Fibroblast of pulmonary artery (primary cell): ENCODE measurements at places on chromosomes 4 and X.
A peak's percentile ranks its signal among the peaks of the same experiment; 100 is the strongest.

DNA sequence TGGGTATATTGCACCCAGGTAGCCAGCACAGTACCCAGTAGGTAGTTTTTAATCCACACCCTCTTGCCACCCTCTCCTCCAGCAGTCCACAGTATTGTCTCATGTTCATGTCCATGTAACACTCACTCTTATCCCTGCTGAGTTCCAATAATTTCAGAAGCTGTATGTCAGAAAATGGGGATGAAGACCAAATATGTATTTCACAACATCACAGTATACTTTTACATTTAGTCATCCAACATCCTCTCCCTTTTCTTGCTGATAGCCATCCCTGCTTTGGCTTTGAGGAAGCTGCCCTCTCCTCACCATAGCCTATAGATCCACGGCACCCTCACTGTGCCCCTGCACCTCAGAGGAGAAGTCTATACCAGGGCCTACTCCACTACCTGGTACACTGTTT lies 126.0 kb upstream of the LDB2 start:
- peak; percentile 44 for DNase-seq

DNA sequence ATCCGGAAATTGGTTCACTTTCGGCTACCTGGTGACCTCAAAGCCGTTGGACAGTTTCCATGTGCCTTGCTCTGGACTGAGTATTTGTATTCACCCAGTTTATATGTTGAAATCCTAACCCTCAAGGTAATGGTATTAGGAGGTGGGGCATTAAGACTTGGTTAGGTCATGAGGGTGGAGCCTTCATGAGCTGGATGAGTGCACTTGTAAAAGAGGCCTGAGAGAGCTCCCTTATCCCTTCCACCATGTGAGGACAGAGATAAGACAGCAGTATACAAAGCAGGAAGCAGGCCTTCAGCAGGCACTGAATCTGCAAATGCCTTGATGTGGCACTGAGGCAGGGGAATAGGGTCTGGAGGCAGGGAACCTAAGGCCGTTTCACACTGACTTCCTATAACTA lies 5.3 kb upstream of the OPHN1 start:
- DNase-seq: no peak

DNA sequence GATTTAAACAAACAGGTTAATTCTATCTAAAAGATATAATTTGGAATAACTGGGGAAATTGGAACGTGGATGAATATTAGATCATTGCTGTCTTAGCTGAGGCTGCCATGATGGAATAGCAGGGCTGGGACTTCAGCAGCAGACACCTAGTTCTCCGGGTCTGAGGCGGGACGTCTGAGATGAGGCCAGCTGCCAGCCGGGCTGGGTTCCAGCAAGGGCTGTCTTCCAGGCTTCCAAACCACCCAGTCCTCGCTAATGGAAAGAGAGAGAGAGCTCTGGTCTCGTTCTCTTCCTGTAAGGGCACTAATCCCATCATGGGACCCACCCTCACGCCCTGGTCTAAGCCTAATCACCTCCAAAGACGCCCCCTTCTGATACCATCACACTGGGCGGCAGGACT lies 85.7 kb downstream of the ADRA2C start:
- no peak for DNase-seq

GRCh38 chrX:130734713-130735112 lies 168.3 kb downstream of the ENOX2 start:
- no peak for DNase-seq

DNA sequence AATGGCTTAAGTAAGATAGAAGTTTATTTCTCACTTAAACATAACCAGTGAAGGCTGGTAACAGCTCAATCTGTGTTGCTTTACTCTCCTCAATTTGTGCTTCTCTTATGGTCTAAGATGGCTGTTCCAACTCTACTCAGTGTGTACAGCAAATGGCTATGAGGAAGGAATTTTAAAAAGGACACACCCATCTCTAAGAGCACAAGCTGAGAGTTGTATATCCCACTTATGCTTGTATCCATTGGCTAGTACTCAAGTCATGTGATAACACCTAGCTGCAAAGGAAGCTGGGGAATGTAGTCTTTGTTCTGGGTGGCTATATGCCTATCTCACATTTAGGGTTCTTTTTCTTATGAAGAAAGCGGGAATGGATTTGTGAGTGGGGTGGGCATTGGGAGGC lies 63.3 kb downstream of the GPAT3 start:
- DNase-seq: peak; percentile 53

GRCh38 chr4:147560625-147561024 lies 56.6 kb upstream of the TMEM184C start:
- peak; percentile 79 for DNase-seq

GRCh38 chrX:46341767-46342322 lies 203.4 kb downstream of the ZNF674 start:
- DNase-seq: peak; percentile 7

GRCh38 chr4:28799696-28800095 lies 1920.5 kb upstream of the PCDH7 start:
- DNase-seq: peak; percentile 20

DNA sequence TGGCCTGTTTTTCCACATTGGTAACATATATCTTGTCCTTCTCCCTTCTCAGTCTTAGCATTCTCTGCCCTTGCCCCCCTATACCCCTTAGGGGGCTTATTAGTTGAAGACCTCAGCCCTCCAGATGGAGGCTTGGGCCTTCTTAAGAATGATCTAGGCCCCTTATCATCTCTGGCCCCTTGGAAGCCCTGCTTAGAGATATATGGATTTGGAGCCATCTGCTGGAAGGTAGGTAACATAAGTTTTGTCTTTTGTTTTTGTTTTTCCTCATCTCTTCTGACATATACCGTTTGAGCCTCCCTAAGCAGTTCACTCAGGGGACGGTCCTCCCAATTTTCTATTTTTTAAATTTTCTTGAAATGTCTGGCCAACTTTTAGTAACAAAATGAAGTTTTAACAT lies 48.3 kb upstream of the NAP1L2 start:
- no peak for DNase-seq

GRCh38 chr4:185143601-185143969 lies 519 bp downstream of the SLC25A4 start:
- DNase-seq: no peak

GRCh38 chr4:15376594-15376993 lies 51.2 kb upstream of the C1QTNF7 start:
- no peak for DNase-seq

DNA sequence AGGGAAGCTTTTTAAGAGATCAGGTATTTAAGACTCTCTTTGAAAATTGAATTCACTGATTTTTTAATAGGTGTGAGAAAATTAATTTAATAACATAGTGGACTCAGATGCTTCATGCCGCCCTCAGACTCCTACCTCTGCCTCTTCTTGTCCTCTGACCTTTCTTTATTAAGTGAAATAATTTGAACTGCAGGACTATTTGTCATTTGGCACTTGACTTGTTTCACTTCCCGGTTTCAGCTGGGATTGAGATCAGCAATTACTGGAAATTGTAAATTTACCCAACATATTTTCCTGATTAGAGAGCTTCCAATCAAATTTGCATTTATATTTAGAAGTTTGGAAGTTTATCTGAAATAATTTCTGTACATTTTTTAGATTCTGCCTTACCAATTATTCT lies 116.8 kb downstream of the CBR4 start:
- DNase-seq: no peak

- DNase-seq: peak; percentile 63
Observed at GRCh38 chr4:44150091-44150576, 298.5 kb downstream of the KCTD8 start.

DNA sequence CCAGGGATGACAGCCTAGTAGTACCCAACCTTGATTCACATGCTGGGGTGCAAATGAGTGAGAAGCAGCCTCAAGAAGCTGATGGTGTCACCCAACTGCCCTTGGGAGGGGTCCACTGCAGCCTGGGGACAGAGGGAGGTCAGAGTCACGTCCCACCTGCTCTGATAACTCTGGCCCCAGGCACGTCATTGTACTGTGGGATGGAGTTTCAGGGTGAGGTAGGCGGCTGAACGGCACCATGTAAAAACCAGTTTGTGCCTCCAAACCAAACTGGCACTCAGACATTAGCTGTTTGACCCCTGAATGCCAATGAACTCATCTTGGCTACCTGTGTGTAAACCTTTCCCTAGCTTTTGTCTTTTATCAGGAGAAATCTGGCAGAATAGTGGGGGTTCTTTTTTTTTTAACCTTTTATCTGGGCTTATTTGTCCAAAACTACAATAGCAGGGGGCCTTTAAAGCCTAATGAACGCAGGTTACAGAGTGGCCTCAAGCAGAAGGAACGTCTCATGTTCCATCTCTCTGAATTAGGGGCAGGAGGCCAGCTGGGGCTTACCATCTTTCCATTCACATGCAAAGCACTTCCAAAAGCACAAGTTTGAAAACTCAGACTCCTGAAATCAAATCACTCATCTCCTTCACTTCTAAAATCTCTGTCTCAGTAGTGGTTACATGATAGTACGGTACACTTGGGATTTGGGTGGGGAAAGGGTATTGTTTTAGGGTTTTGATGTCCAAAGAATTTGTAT lies 89.4 kb downstream of the IRF2 start:
- DNase-seq: no peak
